ENCODE measurements at places on chromosomes 3 and 15.

GRCh38 chr3:172313671-172314070 lies 134.6 kb downstream of the GHSR start:
- DNase-seq = no peak

GRCh38 chr15:36831125-36831903 lies 251.9 kb downstream of the CDIN1 start:
- DNase-seq = peak; percentile 97

DNA sequence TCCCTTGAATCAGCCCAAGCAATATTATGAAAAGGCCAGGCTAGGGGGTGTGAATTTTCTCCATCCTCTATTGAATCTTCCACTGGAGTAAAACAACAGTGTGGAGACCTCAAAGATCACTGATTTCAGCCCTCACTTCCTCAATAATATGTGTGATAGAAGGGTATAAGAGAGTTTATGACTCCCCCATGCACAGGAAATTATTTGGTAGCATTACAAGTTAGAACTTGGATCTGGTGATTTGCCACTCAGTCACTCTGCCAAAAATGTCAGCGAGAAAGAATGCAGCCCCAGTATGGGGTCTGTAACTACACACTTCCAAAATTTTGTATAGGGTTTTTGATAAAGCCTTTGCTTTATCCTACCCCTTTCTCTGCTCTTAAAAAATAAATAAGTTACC lies 81.0 kb upstream of the KCNMB2 start:
- no peak for DNase-seq

- no peak for DNase-seq
These were observed 11.9 kb downstream of the MYO9A start for GRCh38 chr15:72106068-72106467.

DNA sequence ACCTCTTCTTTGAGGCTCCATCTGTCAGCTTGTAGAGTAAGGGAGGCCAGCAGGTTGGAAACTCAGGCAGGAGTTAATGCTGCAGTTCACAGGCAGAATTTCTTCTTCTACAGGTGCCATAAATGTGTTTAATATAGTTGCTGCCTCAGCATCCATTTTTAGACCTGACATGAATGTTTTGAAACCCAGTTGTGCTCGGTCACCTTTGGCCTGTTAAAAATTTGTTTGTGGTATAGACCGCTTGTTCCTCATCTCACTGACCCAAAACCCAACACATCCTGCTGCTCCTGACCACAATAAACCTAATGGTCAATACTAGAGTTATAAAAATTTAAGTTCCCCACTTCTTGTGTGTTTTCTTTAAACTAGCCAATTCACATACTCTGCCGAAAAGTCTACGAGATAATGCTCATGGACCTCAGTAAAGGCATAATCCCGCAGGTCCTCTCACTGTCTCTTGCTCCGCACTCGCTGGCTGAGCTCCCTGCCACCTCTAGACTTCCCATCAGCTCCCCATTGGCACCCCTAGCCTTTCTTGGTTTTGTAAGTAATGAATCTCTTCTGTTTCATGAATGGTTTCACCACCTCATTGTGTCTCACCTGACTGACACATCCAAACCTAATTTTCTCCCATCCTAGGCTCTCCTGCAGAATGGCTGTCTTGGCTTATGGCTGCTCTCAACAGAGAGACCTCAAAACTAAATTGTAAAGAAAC lies 138.5 kb upstream of the STRIT1 start:
- no peak for DNase-seq

- DNase-seq = no peak
These were observed 248.2 kb upstream of the KCNMB2 start for GRCh38 chr3:178288074-178288473.

DNA sequence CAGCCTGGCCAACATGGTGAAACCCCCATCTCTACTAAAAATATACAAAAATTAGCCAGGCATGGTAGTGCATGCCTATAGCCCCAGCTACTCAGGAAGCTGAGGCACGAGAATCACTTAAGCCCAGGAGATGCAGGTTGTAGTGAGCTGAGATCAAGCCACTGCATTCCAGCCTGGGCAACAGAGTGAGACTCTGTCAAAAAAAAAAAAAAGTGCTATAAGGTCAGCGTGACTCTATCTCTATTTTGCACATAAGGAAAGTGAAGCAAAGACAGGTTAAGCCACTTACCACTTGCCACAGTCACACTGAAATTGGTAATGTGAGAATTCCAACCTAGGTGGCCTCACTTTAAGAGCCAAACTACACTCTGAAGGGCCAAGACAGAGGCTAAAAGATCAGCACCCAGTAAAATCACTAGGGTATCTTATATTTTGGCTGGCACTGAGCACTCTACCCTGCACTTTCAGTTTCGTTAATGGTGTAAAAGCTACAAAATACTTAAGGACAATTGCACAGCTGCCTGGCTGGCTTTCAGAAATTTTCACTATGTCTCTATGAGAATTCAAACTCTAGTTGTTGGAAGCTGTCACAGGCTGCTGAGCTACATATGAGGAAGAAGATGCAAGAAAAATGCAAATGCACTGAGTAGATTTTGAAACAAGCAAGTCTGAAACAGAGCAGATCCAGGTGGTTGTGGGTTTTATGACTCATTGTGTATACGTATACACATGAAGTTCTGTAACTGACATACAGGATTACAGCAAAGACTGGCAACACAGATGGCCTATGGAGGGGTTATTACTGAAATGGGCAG lies 32.7 kb downstream of the TRANK1 start:
- peak; percentile 40 for DNase-seq

GRCh38 chr3:191290311-191291025 lies 38.7 kb upstream of the CCDC50 start:
- peak; percentile 5 for DNase-seq

GRCh38 chr15:27210176-27210575 lies 239.2 kb downstream of the GABRG3 start:
- no peak for DNase-seq

DNA sequence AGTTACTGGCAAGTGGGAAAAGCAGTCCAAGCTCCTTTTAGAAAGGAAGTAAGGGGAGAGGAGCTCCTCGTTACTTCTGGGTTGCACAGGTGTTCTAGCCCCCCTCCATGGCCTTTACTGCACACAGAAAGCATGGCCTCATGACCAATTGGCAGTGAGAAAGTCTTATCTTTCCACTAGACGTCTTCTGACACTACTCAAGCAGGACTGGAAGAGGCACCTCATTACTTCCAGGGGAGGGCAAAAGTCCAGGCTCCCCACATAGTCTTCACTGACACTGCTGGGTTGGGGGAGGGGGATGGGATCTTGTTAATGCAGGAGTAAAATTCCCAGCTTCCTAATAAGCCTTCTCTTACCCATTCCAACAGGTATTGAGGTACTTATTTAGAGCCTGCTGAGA lies 27.6 kb upstream of the TM2D3 start:
- DNase-seq = no peak

- no peak for DNase-seq
These were observed 9.2 kb downstream of the POC1A start for GRCh38 chr3:52144796-52145735.

DNA sequence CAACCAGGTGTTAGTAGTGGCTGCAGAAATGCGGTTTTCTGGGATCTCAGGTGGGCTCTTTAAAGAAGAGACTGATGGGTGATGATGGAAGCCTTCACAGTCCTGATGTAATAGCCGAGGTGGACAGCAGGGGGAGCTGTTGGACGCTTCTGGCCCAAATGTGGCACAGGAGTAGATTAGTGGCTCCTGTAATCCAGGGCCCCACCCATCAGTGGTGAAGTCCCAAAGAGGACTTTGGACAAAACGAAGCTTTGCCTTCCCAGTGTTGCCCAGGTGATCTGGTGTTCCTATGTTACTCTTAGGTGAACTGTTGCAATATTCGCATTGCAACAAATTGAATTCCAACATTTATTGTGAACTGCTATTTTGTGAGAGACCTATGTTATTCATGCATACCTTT lies 31.8 kb upstream of the MYZAP start:
- DNase-seq = peak; percentile 54

DNA sequence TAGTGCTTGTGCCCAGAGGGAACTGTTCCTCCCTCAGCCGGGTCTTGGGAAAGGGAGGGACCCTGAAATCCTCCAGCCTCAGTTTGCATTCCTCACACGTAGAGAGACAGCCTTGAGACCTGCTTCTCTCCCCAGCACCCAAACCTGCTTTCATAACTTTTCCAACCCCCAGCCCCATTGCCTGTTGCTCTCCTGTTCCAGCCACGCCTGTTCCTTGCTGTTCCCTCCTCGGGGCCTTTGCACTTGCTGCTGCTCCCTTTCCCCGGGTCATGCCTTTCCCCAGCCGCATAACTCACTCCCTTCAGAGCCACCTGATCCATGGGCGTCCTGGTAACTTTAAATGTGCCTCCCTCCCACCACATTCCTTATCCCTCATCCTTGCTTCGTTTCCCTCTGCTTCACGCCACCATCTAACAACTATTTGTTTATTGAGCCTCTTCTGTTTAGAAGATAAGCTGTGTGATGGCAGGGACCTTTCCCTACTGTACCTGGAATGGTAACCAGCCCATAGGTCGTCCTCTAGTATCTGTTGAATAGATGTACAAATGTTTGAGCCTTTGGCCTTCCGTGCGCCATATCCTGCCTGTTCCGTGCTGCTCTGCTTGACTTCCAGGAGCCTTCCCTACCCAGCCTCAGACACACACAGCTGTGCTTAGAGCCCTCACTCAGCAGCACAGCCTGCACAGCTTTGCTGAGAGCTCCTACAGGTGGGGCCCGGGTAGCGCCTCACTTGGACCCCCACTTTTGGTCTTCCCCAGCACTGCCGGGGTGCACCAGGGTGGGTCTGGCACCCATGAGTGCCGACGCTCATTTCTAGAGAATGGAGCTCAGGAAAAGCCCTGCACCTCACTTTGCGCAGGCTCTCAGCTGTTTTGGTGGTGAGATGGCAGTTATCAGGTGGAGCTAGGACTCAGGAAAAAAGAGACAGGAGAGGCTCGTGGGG lies 60.2 kb downstream of the SCN5A start:
- no peak for DNase-seq

- DNase-seq = no peak
These were observed 42.1 kb upstream of the HES1 start for GRCh38 chr3:194093842-194094241.

- DNase-seq = peak; percentile 59
These were observed 23.6 kb downstream of the RHCG start for GRCh38 chr15:89472785-89473256.

GRCh38 chr3:105763659-105764036 lies 105.2 kb downstream of the CBLB start:
- no peak for DNase-seq

DNA sequence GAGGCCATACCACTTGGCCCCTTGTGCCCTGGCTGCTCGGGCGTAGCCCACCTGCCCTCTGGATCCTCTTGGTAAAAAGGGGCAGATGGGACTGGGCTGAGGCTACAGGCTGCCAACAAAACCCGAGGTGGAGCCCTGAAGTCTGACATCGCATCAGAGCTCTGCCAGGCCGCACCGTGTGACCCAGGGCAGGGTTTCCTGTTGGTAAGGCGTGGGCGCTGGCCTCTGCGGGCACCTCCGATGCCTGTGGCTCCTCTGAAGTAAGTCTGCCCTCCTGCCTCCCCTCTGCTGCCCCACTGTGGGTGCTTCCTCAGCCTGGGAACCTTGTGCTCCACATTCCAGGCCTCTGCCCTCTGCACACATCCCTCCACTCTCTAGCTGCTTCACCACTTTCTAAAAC lies 8.9 kb downstream of the CHDH start:
- no peak for DNase-seq

GRCh38 chr3:47318916-47319315 lies 36.2 kb downstream of the KLHL18 start:
- DNase-seq = peak; percentile 15

- DNase-seq = peak; percentile 84
These were observed 260.3 kb upstream of the TPM1 start for GRCh38 chr15:62782071-62782841.

DNA sequence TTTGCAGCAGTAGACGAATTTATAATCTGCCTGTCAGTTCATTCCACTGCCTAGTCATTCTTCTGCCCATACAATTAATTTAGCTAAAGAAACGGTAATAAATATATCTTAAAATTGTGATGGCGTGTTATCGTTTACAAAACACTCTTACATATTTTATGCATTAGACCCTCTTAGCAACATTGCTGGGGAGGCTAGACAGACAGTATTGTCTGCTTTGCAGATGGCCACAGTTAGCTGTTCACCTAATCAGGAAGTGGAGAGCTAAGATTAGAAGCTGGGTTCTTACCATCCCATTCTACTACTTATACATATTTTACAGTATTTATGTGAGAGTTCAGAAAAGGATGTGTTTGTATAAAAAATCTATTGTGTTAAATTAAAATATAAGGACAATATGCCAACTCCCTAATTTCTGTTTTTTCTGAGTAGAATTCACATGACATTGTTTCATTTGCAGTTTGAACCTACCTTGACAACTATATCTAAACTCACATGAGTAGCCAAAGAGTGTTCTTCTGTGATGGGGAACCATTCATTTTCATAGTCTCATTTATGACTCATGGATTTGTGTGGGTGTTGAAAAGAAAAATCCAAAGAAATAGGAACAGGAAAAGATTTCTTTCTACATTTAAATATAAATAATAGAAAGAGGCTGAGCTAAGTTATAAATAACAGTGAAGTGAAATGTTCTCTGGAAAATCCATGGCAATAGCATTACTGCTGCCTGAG lies 41.7 kb upstream of the C3orf80 start:
- no peak for DNase-seq

GRCh38 chr3:16511681-16512434 lies 1.6 kb downstream of the RFTN1 start:
- DNase-seq = peak; percentile 87

DNA sequence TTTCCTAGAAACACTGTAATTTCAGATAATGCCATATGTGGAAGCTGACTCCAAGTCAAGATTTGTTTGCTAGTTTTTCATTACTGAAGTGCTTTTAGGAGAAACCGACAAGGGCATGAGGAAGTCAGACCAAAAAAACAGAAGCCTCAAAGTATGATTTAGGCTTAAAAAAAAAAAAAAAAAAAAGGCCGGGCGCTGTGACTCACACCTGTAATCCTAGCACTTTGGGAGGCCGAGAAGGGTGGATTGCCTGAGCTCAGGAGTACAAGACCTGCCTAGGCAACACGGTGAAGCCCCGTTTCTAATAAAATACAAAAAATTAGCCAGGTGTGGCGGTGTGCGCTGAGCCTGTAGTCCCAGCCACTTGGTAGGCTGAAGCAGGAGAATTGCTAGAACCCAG lies 11.6 kb downstream of the RPL15 start:
- no peak for DNase-seq
